ENCODE measurements at places on chromosomes 5 and 9.

DNA sequence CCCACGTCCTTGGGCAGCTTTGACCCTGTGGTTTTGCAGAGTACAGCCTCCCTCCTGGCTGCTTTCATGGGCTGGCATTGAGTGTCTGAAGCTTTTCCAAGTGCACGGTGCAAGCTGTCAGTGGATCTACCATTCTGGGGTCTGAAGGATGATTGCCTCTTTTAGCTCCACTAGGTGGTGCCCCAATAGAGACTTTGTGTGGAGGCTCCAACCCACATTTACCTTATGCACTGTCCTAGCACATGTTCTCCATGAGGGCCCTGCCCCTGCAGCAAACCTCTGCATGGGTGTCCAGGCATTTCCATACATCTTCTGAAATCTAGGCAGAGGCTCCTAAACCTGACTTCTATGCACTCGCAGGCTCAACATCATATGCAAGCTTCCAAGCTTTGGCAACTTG is 644.2 kb upstream of the CDH9 start:
- DNase-seq: peak; percentile 21

- no peak for DNase-seq
Observed at GRCh38 chr9:129989740-129990139, 53.2 kb downstream of the FNBP1 start.

- no peak for DNase-seq
Observed at GRCh38 chr5:132849347-132849746, 16.9 kb downstream of the GDF9 start.

DNA sequence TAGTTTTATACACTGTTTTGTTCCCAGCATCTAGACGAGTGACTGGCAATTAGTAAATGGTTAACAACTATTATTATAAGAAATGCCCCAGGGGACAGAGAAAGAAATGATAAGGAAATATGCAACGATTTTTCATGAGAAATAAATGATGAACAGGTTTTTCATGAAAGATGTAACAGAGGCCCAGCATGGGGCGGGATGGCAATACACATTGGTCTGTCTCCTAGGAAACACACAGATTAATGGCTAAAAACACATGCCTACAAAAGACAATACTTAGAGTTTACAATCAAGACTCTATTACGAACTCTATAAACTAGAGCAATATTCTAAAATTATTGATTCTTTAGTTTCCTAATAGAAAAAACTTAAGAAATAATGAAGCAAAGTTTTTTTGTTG is 441.5 kb upstream of the CDH9 start:
- DNase-seq: no peak

DNA sequence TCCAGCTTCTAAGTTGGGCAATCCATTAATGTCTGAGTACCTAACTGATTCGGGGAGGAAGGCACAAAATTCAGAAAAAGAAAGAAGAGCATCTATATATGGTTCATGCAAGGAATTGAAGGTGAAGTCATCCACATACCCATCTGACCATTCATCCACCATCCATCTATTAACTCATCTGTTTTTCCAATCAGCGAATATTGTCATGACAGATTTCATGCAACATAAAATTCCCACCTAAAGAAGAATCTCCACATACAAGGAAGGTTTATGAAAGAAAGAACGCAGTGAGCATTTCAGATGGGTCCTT is 164.7 kb downstream of the GRIA1 start:
- no peak for DNase-seq

GRCh38 chr9:81112627-81113452 is 576.5 kb downstream of the TLE1 start:
- no peak for DNase-seq

- no peak for DNase-seq
Observed at GRCh38 chr9:124032247-124032646, 20.7 kb downstream of the LHX2 start.

- DNase-seq: no peak
Observed at GRCh38 chr5:175616083-175616482, 41.8 kb upstream of the HRH2 start.

DNA sequence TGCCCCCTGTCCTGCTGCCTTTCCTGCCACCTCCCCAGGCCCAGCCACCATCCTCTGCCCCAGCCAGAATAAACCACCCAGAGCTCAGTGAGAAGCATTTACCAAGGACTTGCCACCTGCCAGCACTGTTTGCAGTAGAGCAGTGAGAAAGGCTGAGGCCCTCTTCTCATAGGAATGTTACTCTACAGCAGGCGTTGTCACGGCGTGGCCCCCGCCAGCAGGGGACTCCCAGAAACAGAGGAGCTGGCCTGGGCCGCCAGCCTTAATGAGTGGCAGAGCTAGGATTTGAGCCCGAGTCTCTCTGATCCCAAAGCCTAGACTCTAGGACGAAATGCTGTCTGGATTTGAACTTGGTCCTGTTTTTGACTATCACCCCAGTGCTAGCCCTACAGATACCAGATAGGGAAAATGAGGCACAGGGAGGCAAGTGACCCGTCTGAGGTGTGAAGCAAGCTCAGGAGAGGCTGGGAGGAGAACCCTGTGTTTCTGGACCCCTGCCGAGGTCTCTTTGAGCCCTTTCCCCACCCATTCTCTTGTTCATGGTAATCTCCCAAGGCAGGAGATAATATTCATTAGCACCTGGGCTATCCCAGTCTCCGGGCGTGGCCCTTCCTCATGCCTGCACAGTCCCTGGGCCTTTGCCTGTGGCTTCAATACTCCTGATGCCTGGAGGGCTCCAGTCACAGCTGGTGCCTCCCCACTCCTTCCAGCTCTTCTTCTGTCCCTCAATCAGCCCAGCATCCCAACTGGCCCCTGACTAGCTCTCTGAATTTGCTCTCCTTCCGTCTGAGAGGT is 30.7 kb downstream of the HRH2 start:
- no peak for DNase-seq

DNA sequence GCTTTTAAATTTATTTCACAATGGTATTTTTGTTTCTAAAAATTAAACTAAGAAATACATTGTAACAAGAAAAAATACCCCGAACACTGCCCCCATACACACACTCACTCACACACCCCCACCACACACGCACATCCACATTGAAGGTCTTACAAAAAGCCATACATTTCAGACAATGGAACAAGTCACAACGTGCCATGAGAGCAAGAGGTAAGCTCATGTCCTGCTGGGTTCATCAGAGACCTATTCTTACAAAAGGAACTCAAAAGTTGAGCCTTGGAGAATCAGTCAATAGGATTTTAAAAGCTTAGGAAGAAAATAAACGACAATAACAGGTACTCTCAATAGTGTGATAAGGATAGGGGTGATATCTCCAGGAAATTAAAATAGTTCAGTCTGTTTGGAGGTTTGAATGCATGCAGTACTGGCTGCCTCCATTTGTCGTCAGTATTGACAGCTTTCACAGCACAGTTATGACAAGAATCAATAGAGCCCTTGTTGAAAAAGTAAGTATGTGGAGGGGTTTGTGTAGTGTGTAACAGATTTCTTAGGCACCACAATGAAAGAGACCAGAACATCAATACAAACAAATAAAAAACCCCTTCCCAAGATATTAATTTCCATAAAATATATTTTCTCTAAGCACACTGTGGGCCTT is 1826.2 kb upstream of the CDH6 start:
- DNase-seq: peak; percentile 20

DNA sequence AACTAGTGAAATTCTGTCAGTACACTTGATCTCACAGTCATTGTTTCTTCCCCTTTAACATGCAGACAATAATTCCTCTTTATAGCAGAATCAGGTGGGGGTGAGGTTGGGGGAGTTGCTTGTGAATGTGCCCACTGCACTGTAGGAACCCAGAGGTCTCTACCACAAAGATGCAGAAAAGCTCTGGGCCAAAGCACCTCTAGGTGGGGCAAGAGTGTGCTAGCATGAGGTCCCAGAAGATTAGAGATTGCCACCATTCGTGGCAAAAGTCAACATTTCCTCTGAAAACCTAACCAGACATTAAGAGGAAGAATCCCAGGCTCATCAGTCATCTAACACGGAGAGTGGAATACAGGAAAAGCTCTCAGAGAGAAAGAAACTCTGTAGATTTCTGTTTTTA is 74.5 kb downstream of the PTCD2 start:
- peak; percentile 55 for DNase-seq

DNA sequence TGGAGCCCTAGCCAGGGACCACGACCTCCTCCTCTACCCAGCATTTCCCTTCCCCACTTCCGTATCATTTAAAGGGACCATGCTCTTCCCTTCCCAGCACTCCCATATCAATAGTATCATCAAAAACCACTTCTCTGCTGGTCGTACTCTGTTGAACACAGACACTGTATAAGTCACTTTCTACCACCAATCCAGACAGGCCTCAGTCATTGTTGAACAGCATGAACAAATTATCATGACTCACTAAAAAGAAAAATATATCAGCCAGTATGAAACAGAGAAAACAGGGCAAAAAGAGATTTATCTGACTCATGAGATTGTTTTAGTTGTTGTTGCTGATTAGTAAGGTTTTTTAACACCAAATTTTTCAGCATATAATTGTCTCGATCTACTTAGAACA is 89.8 kb downstream of the CDKN2A start:
- no peak for DNase-seq

DNA sequence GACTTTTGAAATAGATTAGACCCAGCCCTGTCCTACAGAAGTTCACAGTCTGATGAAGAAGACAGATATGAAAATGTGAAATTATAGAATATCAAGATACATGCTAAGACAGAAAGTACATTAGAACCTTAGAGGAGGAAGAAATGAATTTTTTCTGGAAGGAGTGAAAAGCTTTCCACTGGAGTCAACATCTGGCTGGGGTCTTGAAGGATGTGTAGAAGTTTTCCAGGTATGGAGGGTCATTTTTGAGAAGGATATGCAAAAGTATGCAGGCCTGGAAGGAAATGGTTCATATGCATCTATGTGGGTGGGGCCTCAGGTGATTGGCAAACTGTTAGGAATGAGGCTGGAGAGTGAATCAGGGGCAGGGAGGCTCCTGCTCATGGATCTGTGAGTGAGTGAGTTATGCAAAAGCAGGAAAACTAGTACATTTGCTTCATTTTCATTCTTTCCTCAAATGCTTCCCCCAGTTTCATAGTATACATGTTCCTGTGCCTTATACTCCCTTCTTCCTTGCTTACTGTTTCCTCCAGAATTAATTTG is 142.3 kb downstream of the GRIA1 start:
- DNase-seq: no peak

DNA sequence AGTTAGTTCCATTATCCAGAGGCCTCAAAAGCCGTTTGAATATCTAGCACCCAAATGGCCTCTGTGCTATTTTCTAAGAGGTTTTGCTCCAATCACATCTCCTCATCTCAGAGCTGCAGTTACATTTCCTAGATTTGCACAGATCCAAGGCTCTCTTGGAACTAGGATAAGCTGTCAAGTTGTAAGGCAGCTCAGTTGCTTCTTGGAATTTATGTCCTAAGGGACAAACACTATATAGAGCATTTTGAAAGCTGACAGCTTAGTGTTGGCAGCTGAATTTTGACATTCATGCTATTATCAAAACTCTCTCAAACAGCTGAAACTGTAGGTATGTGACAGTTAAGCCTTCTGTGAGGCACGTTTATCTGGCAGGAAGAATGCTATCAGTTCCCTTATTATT is 97.0 kb downstream of the MACIR start:
- DNase-seq: no peak

GRCh38 chr5:173441053-173441628 is 112.9 kb upstream of the STC2 start:
- no peak for DNase-seq

- peak; percentile 76 for DNase-seq
Observed at GRCh38 chr5:157476702-157477408, 16.8 kb downstream of the NIPAL4 start.

GRCh38 chr5:81145329-81145935 is 87.7 kb upstream of the CKMT2 start:
- DNase-seq: no peak

- DNase-seq: no peak
Observed at GRCh38 chr9:21070171-21070571, 7.6 kb downstream of the IFNB1 start.

- DNase-seq: no peak
Observed at GRCh38 chr5:132050136-132050535, 10.3 kb upstream of the IL3 start.

GRCh38 chr9:115520646-115521045 is 402.7 kb upstream of the TNC start:
- no peak for DNase-seq

- no peak for DNase-seq
Observed at GRCh38 chr9:128323791-128324190, 1.2 kb downstream of the COQ4 start.

GRCh38 chr9:124262649-124262972 is 4.9 kb downstream of the NEK6 start:
- DNase-seq: no peak

DNA sequence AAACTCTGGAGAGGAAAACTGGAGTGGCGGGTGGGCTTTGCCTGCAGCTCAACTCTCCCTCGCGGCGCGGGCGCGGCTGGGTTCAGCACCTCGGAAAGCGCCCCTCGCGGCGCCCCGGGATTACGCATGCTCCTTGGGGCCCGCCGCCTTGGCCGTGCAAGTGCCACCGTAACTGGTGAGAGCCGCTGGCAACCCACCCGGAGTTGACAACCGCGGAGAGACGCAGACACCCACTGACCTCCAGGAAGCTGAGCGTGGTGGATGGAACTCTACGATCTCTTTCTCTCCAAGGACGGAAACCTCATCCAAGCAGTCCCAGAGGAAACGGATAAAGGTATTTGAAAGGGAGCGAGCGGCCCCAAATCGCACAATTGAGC is 194 bp upstream of the RXFP3 start:
- DNase-seq: no peak

DNA sequence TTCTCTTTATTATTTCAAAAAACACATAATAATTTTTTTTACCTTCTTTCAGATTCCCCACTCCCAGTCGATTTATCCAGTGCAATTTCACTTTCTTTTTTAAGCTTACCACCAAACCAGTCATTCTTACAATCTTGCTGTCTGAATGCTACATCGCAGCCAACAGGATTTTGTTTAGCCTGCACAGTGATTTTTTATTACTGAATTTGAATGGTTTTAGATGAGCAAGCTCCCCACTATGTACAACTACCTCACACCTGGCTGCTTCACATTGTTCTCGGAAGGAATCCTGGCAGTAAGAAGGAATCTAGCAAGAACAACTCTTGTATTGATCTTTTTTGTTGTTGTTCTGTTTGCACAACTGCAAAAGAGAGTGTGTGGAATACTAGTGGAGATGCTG is 668.1 kb upstream of the WWC1 start:
- DNase-seq: no peak

DNA sequence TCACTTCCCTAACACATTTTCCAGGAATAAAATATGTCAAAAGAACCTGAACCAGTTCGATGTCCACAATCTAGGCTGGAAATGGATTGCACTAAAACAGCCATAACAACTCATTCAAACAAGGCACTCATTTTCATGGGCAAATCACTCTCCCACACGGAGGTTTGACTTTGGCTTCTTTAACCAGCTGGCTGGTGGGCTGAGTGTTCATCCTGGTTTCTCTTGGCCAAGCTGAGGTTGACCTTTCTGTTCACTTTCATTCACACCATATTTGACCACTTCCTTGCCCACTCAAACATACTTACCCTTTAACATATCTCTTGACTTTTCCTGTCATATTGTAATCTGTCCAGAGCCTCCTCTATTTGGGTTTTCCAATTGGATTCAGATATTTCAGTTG is 5.4 kb downstream of the IL7R start:
- DNase-seq: no peak

Measured in NAMALWA (cell line).